ENCODE measurements at places on chromosomes 16 and 17.

- DNase-seq, result no peak
Measured at GRCh38 chr17:278055-278675, 74.4 kb downstream of the RPH3AL start.

DNA sequence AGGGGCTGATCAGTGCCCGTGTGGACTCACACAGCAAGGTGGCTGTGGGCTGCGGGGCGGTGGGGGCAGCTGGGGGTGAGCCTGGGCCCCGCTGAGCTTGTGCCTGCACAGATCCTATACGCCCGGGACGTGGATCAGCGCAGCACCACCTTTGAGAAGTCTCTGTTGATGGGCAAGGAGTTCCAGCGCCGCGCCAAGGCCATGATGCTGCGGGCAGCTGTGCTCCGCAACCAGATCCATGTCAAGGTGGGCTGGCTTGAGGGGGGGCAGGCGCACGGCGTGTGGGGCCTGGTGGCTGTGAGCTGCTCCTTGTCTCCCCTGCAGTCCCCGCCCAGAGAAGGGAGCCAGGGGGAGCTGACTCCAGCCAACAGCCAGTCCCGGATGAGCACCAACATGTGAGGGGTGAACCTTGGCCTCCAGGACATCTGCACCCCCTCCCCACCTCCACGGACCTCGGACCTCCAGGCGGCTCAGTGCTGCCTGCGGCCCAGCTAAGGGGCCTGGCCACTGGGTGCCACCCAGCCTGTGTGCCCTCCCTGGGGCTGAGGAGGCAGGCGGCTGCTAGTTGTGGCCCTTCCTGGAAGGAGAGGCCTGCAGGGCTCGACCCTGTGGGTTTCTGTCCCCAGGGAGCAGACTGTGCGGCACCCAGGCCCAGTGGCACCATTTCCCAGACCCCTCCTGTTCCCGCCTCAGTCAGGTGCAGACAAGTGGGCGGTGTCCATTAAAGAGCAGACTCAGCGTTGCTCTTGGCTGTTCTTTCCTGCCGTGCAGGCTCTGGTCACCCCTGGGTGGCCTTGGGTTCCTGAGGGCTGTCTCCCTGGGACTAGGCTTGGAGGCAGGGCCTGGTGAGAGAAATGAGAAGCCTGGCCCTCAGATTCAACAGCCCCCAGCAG, 5.3 kb downstream of the GPS1 start:
- DNase-seq, result no peak

DNA sequence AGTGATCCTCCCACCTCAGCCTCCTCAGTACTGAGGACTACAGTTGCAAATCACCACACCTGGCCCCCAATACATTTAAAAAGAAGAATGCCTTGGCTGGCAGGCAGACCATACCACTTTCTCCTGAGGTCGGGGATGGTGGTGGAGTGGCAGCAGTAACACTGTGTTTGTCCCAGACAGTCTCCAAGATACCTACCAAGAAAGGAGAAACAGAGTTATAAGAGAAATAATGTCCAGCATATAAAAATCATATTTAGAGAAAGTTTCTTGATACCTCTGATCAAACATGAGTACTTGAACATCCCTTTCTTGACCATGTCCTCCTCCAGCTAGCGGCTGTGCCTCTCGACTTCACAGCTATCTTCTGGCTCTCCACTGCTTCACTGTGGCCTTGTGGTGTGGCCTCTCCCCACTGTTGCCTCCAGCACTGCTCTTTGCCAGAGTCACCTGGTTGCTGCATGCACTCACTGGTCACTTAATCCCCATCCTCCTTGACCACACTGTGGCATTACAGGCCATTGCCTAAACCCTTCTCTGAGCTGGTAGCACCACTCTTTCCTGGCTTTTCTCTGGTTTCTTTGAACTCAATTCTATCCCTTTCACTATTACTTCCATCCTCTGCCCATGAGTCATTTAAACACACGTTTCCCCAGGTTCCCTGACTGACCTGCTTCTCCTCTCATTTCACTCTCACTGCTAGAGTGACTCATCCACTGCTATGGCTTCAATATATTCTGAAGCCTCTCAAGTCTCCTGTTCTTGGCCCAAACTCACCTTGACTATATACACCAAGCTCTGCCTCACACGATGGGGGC, 45.2 kb downstream of the XPO6 start:
- peak; percentile 88 for DNase-seq

- no peak for DNase-seq
Measured at GRCh38 chr16:12659871-12660270, 143.8 kb downstream of the CPPED1 start.

- peak; percentile 21 for DNase-seq
Measured at GRCh38 chr17:49148171-49148570, 15.6 kb downstream of the B4GALNT2 start.

Data from kidney tubule cell (primary cell).